ENCODE measurements at places on chromosomes 11 and 22.

DNA sequence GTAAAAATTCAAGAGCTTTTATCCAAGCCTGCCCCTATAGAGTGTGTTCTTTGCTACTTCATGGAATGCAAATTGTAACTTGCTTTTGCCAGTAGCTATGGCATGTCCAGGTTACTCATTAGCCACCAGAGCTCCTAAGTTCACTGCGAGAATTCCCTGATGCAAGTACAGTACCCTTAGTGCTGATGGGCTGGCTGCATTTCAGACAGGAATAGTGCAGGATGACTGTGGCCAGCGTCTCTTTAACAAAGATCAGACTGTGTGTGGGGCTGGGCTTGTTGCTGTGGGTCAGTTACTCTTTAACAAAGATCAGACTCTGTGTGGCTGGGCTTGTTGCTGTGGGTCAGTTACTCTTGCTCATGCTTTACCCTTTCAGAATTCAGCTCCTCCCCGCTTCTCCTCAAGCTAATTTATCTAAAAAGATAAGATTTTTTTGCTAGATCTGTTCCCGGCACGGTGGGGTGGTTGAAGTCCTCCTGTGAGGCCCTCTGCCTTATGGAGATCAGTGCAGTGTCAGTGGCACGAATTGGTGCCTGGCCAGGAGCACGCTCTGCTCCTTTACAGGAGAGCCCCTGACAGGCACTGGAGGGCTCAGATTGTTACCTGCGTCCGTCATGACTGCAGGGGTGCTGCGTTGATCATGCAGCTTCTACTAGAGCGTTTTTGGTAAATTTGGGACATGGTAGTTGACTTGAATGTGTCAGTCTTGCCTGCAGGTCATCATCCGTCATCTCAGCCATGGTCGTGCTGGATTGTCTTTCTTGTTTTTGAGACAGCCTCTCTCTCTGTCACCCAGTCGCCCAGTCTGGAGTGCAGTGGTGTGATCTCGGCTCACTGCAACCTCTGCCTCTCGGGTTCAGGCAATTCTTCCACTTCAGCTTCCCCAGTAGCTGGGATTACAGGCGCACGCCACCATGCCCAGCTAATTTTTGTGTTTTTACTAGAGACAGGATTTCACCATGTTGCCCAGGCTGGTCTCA, 27.0 kb downstream of the AP2A2 start:
- no peak for DNase-seq

- no peak for DNase-seq
These were observed 27.9 kb downstream of the SLC25A17 start for GRCh38 chr22:40791241-40791640.

- no peak for DNase-seq
These were observed 4.0 kb upstream of the IFITM5 start for GRCh38 chr11:303363-303762.

DNA sequence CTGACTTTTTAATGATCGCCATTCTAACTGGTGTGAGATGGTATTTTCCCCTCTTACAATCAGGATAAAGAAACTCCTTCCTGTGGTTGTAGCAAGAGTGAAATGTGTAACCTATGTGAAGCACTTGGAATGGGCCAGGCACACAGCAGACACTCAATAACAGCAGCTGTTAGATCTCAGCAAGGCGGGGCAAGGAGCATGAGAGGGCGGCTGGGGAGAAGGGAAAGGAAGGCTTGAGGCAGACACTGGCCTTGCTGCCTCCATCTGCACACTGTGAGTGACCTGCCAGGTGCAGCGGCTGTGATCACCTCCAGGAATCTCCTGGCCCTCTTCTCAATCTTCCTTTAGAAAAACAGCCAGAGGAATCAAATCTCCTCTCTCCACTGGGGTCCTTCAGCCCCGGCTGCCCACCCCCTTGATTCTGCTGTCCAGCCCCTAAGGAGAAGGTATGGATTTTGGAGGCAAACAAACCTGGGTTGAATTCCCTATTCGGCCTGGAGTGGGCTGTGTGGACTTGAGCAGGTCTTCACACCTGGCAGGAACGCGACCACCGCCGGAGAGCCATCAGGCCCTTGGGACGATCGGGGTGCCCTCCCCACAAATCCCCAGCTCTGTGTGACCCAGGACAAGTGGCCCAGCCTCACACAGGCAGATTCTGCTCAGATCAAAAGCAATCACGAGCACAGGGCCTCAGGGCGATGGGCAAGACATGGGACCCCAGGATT, 49.0 kb downstream of the RPUSD4 start:
- no peak for DNase-seq

DNA sequence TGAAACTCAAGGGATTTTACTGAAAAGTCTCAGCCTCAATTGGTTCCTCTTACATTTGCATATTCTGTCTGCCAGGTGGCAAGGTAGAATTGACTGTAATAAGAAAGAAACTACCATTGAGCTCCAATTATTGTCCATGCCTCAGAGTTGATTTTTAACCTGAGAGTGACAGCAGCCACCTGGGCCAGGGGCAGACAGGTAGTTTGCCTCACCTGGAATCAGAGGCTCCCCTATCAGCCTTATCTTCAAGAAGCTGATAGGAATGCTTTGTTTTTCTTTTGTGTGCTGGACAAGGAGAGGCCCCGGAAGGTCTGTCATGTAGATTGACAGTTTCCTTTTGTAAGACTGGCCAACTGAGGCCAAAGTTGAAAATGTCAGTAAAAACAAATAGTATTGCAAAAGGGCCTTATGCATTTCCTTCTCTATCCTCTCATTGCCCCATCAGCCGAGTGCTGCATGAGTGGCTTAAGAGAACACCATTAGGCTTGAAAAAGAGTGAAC, 34.1 kb downstream of the CD44 start:
- no peak for DNase-seq

- DNase-seq = peak; percentile 75
These were observed 3.9 kb downstream of the SH3BP1 start for GRCh38 chr22:37643225-37643847.

DNA sequence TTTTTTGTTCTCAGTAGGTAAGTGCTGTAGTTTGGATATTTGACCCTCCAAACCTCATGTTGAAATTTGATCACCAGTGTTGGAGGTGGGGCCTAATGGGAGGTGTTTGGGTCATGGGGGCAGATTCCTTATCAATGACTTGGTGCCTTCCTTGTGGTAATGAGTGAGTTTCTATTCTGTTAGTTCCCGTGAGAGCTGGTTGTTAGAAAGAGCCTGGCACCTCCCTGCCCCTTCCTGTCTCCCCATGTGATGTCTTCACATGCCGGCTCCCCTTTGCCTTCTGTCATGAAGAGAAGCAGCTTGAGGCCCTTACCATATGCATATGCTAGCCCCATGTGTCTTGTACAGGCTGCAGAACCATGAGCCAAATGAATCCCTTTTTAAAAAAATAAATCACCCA, 138.3 kb downstream of the TMEM135 start:
- no peak for DNase-seq
